ENCODE measurements at places on chromosomes 3 and 15.
A peak's percentile ranks its signal among the peaks of the same experiment; 100 is the strongest.

DNA sequence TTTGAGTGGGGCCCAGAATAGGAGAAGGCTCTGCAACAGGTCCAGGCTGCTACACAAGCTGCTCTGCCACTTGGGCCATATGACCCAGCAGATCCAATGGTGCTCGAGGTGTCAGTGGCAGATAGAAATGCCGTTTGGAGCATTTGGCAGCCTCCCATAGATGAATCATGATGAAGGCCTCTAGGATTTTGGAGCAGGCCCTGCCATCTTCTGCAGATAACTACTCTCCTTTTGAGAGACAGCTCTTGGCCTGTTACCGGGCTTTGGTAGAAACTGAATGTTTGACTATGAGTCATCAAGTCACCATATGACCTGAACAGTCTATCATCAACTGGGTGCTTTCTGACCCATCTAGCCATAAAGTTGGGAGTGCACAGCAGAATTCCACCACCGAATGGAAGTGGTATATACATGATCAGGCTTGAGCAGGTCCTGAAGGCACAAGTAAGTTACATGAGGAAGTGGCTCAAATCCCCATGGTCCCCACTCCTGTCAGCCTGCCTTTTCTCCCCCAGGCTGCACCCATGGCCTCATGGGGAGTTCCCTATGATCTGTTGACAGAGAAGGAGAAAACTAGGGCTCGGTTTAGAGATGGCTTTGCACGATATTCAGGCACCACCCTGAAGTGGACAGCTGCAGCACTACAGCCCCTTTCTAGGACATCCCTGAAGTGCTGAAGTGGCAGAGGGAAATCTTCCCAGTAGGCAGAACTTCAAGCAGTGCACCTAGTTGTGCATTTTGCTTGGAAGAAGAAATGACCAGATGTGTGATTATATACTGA, 971.4 kb downstream of the MCTP2 start:
- DNase-seq = no peak

GRCh38 chr15:38564557-38565286, at the start of gene RASGRP1:
TSS of gene RASGRP1 (minus strand) at chr15:38564814. CDS start at chr15:38564628, 186 bp downstream.
- no peak for DNase-seq

GRCh38 chr15:51114437-51115119, 19.9 kb upstream of the TNFAIP8L3 start:
- no peak for DNase-seq

DNA sequence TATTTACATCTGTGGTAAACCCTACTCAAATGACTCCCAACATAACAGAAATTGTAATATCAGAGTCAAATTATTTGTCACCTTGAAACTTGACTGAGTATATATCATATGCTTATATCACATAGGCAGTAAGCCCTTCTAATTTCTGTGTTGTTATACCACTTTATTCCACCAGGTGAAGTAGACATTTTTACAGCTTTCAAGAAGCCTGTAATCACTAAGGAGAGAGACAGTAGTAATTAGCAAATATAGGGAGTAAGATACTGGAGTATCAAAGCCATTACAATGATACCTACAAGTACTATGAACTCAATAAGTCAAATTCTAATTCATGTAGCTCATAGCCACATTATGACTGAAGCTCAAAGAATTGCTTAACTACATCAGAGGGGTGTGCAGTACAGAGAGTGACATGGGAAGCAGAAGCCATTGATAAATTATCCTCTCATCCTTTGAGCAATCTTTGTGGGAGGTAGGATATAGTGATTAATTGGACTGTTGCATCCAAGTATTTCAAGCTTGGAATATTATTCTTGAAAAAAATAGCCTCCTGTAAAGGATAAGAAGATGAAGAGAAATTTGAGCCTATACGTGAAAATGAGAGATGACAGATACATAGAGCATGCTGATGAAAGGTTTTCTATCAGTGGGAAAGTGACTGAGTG, 1005.9 kb downstream of the ZPLD1 start:
- no peak for DNase-seq

- no peak for DNase-seq
These were observed 181.2 kb downstream of the WNT5A start for GRCh38 chr3:55305696-55306485.

DNA sequence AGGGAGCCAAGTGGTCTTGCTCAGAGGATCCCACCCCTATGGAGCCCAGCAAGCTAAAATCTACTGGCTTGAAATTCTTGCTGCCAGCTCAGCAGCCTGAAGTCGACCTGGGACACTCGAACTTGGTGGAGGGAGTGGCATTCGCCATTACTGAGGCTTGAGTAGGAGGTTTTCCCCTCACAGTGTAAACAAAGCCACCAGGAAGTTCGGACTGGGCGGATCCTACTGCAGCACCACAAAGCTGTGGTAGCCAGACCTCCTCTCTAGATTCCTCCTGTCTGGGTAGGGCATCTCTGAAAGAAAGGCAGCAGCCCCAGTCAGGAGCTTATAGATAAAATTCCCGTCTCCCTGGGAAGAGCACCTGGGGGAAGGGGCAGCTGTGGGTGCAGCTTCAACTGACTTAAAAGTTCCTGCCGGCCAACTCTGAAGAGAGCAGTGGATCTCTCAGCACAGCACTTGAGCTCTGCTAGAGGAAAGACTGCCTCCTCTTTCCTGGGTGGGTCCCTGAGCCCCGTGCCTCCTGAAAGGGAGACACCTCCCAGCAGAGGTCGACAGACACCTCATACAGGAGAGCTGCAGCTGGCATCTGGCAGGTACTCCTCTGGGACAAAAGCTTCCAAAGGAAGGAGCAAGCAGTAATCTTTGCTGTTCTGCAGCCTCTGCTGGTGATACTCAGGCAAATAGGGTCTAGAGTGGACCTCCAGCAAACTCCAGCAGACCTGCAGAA, 576.3 kb upstream of the NECTIN3 start:
- no peak for DNase-seq

DNA sequence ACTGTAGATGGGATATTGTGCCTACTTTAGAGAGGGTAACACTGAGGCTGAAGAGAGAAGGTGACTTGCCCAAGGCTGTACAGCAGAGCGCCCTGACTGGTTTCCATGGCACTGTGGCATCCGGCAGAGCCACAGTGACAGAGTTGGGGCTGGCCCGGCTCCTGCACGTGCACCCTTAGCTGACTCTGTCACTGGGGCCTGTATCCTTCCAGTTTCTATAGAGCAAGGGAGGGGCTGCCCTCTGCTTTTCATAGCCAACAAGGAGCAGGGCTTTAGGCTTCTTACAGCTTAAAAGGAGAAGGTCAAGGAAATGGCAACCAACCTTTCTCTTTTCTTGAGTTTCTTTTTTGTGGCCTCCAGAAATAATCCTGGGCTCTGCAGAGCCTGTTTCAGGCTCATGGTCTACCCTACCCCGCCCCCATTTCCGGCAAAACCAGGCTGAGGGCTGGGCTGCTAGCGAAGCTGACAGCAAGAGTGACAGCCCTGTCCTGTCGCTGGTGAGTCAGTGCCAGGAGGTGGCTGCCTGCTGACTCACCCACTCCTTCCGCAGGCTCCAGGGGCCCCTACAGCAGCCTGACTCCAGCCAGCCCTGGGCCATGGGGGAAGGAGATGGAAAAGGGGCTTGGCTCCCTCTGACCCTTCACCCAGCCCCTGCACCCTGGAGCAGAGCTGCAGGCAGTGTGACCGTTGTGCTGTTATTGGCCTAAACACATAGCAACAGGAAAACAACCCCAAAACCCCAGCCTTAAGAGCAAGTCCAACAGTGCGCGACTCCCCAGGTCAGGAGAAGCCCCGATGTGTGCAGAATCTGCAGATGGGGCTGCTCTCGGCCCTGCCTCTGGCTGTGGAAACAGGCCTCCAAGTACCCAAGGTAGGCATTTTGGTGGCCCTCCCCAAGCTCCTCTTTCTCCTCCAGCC, 29.8 kb downstream of the SLC6A6 start:
- DNase-seq = peak; percentile 80

DNA sequence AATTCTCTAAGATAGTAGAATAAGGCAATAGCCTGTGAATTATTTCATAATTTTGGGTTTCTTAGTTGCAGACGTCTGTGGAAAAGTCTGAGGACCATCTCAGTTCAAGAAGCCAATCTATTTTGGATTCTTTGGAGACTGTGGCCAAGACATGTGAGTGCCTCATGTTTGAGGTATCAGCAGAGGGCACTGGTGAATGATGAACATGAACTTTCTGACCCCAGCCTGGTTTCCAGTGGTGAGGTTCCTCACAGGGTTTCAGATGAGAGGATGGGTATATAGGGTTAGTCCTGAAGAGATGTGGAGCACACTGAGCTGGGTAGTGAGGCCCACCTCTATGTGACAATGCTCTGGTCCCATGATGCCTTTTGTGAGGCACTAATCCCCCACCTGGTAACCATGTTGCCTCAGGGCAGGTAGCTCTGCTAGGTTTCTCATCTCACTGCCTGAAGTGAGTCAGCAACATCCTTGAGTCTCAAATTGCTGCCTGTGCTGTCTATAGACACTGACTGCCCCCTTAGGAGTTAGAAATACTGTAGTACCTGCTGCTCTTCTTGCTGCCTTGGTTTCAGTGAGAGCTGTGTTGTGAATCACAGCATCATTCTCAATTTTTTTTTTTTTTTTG, 32.3 kb downstream of the C3orf62 start:
- no peak for DNase-seq

GRCh38 chr15:66832664-66833063, 130.6 kb downstream of the SMAD6 start:
- no peak for DNase-seq

DNA sequence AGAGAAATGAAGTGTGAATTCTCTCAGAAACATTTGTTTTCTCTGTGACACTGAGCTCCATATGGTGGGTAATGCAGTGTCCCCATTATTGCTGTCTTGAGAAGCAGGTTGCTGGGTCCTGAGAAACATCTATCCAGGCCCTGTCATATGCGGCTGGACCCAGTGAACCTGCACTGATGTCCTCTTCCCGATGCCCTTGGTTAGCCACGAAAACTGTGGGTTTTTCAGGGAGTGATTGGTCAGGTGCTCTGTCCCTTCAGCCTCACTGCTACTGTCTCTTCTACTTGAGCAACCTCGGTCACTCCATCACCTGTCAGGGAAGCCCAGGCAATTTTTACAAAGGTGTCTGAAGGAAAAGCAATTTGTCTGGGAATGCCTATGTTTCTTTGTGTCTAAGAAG, 77.0 kb downstream of the SLC7A14 start:
- DNase-seq = no peak

DNA sequence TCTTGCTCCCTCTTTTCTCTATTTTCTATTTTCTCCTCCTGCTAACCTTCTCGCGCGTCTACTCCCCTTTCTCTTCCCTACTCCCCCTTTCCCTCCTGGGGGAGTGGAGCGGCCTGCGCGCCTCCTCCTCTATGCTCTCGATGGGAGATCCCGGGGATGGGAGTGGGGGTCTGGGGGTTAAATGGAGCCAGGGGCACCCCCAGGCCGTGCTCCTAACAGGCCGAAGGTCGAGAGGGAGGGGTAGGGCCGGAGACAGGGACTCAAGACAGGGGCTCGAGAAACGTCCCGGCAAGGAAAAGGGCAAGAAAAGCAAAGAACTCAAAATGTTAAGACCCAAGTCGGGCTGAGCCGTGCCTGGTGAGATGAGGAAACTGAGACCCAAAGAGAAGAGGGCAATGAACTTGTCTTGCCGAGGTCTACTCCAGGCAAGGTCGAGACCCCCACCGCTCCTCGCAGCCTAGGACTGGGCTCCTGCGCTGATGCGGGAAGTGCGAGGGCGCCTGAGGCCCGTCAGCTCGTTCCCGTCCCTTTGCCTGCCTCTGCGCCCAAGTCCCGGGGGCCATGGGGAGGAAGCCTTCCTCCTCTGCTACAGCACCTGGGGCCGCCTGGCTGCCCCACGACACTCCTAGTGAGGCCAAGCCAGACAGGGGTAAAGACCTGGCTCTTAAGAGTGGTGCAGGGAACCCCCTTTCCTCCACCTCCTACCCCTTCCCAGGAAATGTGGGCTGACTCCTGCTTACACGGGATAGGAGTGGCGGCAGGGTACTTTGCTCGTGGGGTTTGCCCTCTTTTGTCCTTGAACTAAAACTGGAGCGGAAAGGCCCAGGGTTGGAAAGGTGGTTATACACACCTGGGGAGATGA, 770 bp upstream of the MEGF11 start:
- no peak for DNase-seq

GRCh38 chr15:25725758-25726157, 137.4 kb downstream of the ATP10A start:
- DNase-seq = no peak

- no peak for DNase-seq
These were observed 304.3 kb upstream of the UMPS start for GRCh38 chr3:124425972-124426371.

GRCh38 chr3:167396075-167396474, 16.0 kb upstream of the ZBBX start:
- no peak for DNase-seq

GRCh38 chr15:40500568-40501330, 30.0 kb downstream of the CHST14 start:
- no peak for DNase-seq

All from thoracic aorta (tissue), 2 donors.